ENCODE measurements at places on chromosomes 6 and 20.

GRCh38 chr20:59987135-59987534, 28.9 kb downstream of the CDH26 start:
- no peak for DNase-seq

GRCh38 chr6:111326563-111326962, 156.5 kb downstream of the REV3L start:
- no peak for DNase-seq

DNA sequence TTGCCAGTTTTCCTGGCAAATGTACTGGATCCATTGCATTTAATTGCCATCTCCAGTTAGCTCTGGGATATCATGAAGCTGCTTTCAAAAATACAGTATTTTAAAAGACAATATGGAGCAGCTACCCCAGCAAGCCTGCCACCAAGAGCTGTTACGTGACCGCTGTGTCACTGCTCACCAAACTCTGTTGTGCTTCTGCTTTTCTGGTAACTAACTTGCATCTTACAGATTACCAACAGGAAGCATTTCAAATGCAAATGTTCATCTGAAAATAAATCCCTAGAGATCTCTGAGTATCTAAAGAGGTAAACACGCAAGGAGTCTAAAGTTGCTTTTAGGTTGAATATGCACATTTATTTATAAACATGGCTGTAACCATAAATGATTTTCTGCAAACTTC, 1008.3 kb downstream of the KIF16B start:
- no peak for DNase-seq

- DNase-seq = no peak
These were observed 36.3 kb upstream of the SLC4A11 start for GRCh38 chr20:3275064-3275935.

DNA sequence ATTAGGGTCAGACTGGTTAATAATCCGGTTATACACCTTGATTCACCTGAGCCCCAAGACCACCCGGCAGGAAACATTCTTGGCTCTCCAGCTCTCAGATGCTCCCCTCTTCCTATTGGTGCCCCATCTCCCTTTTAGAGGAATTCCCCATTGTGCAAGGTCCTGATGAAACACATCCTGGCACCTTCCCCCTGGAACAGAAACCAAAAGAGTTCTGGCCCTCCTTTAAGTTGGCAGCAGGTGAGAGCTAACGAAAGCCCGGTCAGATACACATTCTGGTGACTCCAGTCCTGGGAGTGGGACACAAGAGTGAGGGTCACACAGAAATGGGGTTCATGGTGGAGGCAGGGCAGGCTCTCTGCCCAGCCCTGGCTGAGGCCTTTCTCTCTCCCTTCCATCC, 32.2 kb downstream of the RSPO4 start:
- DNase-seq = no peak

- no peak for DNase-seq
These were observed 106.7 kb upstream of the RREB1 start for GRCh38 chr6:7000825-7001777.

DNA sequence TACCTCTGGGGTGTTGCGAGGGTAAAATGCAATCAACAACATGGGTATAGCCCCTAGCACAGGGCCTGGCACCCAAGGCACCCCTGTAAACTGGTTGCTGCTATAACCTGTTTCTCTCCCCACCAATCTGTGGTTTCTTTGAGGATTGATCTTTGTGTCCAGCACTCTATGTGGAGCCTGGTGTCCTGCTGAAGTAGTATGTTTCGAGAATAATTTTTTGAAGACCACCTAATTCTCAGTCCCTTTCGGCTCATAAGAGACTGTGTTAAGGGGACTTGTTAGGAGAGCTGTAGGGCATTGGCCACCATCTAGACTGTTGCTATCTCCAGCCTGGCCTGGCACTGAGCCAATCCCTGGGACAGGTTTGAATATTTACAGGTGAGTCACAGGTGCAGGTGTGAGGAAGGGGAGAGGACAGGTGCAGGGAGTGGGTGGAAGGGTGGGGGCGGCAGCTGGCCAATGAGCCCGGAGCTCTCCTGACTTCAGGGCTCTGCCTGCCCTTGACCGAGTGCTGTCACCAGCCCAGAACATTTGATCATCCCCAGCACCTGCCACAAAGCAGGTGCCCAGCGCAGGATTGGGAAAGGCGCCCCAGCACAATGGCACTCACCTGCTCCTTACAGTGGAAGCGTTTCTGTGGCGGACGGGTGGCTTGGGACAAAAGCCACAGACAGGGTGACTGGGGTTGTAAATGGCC, 8.1 kb upstream of the C20orf144 start:
- no peak for DNase-seq

DNA sequence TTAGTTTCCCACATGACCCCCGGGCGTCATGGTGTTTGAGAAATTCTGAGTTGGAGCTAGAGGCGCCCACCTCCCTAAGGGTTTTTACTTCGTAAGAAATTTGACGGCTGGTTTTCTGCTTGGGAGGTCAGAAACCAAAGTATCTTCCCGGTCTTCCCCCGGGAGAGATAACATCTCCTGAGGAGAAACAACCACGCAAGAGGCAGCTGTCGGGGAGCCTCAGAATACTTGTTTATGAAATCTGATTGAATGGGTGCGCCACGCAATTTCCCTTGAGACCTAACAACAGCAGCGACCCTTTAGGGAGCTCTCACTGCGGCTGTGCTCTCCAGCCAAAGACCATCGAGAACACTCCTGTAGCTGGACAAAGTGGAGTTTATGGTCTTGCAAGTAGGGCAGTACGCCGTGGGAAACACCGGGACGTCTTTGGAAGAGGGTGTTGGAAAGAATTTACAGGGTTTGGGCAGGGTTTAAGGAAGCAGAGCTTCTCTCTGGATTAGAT, 608 bp upstream of the EIF2S2 start:
- no peak for DNase-seq

All from HCT116 (cell line).